Activated T-helper 1 cell treated with Interleukin-2 at 50 U/mL for 16 hours (primary cell): ENCODE measurements at places on chromosomes 12 and 14.

- no peak for DNase-seq
These were observed 2.2 kb downstream of the CALM1 start for GRCh38 chr14:90398841-90399540.

DNA sequence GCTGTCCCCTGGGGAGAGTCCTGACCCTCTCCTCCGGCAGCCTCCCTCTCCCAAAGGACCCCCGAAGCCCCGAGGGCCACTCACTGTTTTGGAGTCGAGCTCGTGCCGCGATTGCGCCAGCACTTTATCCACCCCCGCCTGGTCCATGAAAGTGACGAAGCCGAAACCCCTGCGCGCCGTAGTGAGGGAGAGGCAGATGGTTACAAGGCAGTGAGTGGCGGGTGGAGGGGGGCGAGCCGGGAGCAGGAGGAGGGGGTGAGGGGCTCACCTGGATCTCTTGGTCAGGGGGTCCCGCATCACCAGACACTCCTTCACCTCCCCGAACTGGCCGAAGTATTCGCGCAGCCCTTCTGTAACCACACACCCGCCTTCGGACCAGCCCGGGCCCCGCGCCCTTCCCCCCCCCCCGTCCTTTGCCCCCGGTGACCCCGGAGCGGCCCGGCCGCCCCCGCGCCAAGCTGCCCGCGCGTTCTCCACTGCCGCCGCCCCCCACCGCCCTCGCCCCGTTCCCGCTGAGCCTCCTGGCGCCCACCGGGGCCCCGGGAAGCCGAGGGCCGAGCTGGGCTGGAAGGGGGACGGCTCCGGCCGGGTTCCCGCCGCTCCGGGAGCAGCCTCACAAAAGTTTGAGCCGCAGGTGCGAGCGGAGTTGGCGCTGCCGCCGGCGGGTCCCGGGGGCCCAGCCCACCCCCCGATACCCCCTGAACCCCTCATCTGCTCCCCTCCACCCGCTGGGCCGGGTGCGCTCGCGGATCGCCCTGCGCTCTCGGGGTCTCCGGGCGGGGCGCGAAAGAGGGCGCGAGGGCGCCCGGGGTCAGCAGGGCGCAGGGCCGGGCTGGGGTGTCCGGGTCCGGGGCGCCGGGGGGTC, 808 bp downstream of the MSI1 start:
- DNase-seq = no peak

GRCh38 chr12:42468341-42468821, 121.2 kb downstream of the PRICKLE1 start:
- DNase-seq = no peak

DNA sequence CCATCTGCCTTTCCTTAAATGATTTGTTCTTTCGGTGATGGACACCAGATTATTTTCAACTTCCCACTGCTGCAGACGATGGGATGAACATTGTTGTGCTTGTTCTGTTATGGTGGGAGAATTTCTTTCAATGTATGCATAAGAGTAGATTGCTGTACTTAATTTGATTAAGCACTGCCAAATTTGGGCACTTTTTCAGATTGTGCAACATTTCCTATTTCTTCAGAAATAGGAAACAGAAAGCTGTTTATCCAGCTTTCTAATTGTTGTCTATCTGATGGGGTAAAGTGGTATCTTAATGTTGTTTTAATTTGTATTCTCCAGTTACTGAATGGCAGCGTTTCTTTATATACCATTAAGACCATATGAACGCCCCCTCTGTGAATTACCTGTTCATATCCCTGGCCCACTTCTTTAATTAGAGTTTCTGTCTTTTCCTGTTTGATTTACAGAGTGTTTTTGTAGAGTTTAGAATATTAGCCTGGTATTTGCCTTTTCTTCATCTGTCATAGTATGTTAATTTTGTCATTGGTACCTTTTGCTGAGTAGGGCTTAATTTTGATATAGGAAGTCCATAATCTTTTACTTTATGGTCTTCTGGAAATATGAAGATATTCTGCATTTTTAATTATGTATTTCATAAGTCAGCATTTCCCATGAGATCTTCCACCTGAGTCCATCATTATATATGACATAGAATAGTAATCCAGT, 59.6 kb downstream of the DIP2B start:
- no peak for DNase-seq

GRCh38 chr12:30019366-30020140, 235.8 kb upstream of the TMTC1 start:
- DNase-seq = no peak

GRCh38 chr12:117102800-117103181, 3.6 kb upstream of the TESC start:
- DNase-seq = no peak

DNA sequence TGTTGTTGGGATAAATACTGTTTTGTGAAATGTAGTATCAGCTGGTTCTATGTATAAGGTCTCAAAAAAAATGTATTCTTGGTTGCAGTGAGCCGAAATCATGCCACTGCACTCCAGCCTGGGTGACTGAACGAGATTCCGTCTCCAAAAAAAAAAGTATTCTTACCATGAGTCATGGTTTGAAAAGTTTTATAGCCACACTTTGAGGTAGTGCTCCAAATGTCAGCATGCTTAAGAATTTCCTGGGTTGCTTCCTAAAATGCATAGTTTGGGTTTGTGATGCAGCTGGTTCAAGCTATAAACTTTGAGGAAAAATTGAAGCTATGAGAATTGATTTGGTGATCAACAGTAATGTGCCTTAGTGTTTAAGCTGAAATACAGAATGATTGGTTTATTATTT, 48.0 kb downstream of the ETNK1 start:
- DNase-seq = no peak

DNA sequence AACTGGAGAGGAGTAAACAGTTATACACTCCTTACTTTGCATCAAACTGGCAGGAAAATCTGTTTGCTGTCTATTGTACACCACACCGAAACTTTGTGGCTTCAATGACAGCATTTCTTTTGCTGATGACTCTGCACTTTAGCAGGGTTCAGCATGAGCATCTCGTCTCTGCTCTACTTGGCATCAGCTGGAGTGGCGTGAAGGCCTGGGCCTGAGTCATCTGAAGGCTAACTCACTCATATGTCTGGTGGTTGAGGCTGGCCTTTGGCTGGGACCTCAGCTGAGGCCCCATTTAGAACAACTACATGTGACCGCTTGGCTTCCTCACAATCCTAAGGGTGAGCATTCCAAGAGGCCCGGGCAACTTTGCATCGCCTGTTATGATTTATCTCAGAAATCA, 28.7 kb upstream of the REP15 start:
- no peak for DNase-seq

GRCh38 chr14:20341646-20342045, 1.8 kb upstream of the PARP2 start:
- no peak for DNase-seq

- no peak for DNase-seq
These were observed 414.4 kb downstream of the DPF3 start for GRCh38 chr14:72479461-72479931.

GRCh38 chr12:2719392-2719791, 75.4 kb upstream of the FKBP4 start:
- no peak for DNase-seq

- peak; percentile 44 for DNase-seq
These were observed 674 bp downstream of the NIN start for GRCh38 chr14:50830044-50830931.

- no peak for DNase-seq
These were observed 40.6 kb upstream of the GLIPR1 start for GRCh38 chr12:75439930-75440329.
